ENCODE measurements at places on chromosomes 5 and 9.

DNA sequence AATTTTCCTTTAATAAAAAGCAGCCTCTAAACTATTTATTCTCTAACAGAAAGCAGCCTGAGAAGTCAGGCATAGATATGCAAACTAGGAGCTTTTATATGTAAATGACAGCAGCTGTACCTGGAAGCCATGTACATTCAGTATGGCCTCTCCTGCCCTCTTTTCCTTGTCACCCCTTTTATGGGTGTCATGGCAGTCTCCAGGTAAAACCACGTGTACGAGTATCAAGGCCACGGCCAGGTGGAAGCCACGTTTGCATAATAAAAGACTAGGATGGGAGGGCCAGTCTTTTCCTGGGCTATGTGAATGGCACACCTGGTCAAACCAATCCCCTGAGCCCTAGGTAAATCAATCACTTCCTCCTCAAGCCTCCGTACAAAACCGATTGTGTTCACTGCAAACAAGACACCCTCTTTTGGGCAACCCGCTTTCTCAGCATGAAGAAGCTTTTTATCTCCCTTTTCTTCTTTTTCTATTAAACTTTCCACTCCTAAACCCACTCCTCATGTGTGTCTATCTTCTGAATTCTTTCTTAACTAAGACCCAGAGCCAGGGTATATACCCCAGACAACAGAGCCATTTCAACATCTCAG lies 419.5 kb upstream of the CTNND2 start:
- DNase-seq, result no peak

DNA sequence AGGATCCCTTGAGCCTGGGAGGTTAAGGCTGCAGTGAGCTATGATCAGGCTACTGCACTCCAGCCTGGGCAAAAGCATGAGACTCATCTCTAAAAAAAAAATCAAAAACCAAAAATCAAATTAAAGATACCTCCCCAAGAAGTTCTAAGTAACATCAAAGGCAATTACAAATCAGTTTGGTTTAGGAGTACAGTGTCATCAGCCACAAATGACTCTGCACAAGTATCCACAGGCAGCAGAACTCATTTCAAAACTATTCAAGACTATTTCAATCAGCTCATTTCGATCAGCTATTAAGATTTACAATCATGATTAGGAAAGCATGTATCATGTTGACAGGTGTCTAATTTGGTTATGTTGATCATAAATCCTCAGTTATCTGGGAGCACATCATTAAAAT lies 19.1 kb downstream of the TRMO start:
- no peak for DNase-seq

GRCh38 chr9:118295413-118295812 lies 591.2 kb downstream of the TLR4 start:
- DNase-seq, result no peak

DNA sequence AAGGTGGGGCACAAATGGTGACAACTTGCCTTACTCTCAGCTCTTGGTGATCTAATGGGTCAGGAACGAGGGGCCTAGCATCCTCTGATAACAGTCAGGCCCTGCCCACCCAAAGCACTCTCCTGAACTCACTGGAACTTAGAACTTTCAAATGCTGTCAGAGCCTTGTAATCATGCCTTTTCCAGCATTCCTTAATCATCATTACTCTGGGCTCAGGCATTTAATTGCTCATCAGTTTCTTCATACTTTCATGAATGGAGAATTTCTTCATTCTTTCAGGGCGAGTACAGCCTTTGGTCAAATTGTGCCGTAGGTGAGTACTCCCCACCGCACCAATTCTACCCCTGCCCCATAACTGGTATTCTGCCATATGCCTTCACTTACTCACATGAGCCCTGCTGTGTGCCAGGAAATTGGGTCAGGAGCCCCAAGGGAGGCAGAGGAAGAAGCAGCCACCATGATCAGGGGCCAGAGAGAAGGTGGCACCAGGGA lies 30.2 kb upstream of the DUSP1 start:
- peak; percentile 49 for DNase-seq

- DNase-seq, result no peak
Observed at GRCh38 chr5:59517926-59518585, 375.5 kb downstream of the PDE4D start.

GRCh38 chr9:124735121-124735520 lies 36.0 kb downstream of the NR6A1 start:
- no peak for DNase-seq

DNA sequence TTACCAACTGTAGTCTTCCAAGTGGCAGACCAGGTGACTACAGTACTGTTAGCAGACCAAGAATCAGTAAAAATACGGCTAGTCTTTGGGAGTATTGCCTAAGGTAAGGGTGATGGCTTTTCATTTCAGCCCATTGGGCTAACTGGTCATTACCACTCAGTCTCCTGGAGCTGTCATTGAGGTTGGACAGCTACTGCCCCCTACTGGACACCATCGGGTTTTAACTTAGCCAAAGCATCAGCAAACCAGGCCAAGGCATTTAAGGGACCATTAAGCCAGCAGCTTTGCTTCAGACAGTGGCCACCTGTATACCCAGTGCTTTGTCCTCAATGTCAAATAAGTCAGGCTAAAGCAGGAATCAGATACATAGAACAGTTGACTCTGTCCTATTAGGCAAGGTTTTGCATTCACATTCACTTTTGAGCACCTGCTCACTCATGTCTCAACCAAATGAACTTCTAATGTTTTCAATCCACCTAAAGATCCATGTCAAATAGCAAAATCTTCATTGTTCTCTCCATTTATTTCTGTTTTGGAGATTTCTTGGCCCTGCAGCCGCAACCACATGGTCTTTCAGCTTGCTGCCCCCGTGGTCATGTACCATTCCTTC lies 117.2 kb downstream of the INVS start:
- DNase-seq, result peak; percentile 77

DNA sequence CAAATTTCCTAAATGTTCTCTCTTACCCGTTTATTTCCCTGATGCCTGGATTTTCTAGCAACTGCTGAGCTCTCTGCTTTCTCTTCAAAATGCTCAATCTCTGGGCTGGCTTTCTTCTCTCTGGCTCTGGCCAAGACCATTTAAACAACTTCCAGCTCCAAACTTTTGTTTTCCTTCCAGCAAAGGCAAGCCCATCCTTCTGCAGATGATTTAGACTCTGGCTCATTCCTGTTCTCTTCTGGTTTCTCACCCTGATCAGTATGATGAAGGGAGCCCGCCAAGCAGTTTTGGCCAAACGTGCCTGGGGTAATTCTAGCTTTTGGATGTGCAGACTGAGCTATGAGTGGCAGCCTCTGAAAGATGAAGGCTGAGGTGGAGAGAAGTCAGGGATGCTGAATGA lies 78.1 kb downstream of the HSPA4 start:
- no peak for DNase-seq
